ENCODE measurements at places on chromosomes 13 and 19. TPM values are rescaled to one million over a fixed set of nuclear protein-coding genes. Genes with fewer than 3 reads are reported as not detected.
A peak's percentile ranks its signal among the peaks of the same experiment; 100 is the strongest.

Gene LHFPL6
- 8.5 TPM for polyA plus RNA-seq

DNA sequence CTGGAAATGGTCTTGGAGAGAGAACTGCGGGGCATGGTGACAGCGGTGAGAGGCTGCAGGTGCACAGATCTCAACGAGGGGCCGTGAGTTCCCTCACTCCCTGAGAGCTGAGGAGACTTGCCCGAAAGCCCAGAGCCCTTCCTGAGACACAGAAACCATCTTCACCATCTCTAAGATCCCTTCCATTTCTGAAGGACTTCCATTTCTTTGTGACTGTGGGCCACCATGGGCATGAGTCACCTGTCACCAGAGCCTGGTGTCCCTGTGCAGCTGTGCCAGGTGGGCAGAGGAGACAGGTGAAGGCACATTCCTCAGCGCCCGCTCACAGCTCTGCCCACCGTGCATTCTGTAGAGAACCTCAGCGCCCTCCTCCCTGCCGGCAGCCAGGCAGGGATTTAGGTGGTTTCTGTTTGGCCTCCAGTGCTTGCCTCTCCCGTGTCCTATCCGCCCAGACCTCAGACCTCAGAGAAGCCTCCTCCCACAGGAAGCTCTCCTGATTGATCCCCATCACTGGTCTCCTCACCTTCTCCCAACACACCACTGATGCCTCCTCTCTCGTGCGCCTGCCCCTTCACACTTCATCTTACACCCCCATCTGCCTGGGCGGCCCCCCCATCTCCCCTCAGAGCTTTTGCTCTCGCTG is 24.2 kb downstream of the SH3GL1 start:
- DNase-seq, result no peak

- DNase-seq, result peak; percentile 60
These were observed 9.7 kb downstream of the INAFM1 start for GRCh38 chr19:47284324-47284899.

Gene COL4A1
- 3.1 TPM for polyA plus RNA-seq

DNA sequence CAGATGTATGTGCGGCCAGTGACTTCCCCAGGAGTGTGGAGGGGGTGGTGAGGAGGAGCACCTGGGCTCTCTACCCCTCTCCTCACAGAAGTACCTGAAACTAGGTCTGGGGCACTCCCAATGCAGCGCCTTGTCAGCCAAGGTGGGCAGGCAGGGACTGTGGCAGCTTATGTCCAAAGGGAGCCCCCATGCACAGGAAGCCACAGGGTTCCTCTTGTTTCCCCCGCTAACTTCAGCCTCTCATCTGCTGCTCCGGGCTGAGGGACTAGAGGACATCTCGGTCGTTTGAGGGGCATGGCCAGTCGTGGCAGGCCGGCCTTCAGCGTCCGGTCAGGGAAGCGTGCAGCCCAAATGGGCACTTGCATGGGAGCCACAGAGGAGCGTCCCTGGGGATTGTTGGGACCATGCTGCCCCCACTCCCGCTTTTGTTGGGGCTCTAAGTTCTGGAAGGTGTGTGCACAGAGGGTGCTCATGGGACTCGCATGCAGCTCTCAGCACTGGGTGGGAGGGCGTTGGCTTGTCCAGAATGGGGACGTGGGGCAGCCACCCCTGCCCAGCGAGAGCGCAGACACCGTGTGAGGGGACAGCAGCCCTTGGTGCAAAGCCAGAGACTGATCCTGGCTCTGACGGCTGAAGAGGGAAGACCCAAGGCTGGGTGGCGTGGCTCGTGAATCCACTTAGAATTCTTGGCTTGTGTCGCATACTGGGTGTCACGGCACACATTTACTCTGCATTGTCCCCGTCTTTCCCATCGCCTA is 16.6 kb upstream of the NPAS1 start:
- no peak for DNase-seq

Gene MAMSTR
- polyA plus RNA-seq, result 7.7 TPM

Gene PNMA8B
- polyA plus RNA-seq, result 1.0 TPM

Gene DPF1
- not detected for polyA plus RNA-seq

DNA sequence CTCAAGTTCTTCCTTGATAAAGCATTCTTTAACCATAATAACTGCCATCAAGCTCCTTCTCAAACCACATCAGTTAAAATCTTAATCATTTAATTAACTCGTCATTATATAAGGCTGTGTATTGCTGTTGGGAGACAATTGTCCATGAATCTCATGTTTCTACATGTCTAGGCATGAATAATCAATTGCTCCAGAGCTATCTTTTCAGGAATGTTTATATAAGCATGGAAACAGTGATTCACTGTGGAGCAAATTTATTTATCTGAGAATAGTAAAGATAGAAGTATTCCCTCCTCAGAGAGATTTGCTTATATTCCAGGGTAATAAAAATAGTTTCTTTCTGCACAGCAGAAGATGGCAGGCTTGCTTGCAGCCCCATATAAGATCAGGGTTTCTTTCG is 71.1 kb downstream of the CBY2 start:
- DNase-seq, result no peak

DNA sequence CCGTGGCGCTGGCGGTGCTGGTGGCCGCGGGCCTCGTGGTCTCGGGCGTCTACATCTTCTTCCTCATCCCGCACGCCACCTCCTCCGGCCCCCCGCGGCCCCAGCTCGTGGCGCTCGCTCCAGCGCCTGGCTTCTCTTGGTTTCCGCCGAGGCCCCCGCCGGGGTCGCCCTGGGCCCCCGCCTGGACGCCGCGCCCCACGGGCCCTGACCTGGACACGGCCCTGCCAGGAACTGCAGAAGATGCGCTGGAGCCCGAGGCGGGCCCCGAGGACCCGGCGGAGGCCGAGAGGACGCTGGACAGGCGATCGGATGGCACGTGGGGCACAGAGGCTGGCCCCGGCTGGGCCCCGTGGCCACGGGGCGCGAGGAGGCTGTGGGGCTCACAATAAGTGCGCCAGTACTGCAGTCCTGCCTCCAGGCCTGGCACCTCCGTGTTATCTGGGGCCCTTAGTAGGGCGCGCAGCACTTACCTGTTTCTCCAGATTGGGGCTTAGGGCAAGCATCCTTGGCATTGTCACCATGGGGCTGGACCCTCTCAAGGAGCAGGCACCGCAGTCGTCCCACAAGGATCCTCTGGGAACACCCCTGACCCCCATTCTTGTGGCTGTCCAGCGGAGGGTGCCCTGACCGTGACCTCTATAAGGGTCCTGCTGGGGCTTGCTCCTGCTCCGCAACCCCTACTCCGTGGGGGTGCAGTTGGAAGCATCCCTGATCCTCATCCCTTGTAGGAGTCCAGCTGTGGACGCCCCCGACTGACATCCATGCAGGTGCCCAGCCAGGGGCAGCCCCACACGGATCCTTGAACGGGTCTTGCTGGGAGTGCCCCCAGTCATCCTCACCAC is 1.5 kb downstream of the RNF225 start:
- no peak for DNase-seq

Gene RYR1
- polyA plus RNA-seq, result not detected
